ENCODE measurements at places on chromosomes 6 and 20. TPM values are rescaled to one million over a fixed set of nuclear protein-coding genes. Genes with fewer than 3 reads are reported as not detected.

The AVP gene
- not detected for total RNA-seq

GRCh38 chr6:149895833-149896271, 2.1 kb downstream of the RAET1E start:
- DNase-seq: no peak

The ELOVL4 gene
- total RNA-seq: 45.1 TPM

The TGM3 gene
- total RNA-seq: 0.16 TPM

The SLC13A3 gene
- total RNA-seq: 10.8 TPM

All from occipital lobe (tissue), 3 donors.